ENCODE measurements at places on chromosomes 12 and 14.

DNA sequence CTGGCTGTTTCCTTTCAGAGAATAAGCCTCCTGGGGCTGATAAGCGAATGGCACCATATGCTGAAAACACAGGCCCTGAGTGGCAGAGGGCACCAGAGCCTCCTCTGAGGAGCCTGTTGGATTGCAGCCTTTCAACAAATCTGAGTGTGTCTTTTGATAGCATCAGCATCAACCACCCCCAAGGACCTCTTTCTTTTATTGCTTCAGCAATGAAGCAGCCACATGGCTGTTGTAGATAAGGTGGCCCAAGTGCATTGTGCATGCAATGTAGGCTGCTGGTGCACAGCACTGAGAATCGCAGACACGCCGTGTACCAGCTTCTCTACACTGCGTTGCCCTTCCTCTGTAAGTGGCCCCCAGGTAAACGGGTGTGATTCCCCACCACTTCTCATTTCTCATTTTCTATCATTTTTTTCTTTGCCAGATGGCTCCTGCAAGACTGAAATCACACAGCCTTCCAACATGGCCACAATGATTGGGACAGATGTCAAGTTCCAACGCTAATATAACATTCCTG lies 191.7 kb downstream of the DAD1 start:
- peak; percentile 25 for DNase-seq

DNA sequence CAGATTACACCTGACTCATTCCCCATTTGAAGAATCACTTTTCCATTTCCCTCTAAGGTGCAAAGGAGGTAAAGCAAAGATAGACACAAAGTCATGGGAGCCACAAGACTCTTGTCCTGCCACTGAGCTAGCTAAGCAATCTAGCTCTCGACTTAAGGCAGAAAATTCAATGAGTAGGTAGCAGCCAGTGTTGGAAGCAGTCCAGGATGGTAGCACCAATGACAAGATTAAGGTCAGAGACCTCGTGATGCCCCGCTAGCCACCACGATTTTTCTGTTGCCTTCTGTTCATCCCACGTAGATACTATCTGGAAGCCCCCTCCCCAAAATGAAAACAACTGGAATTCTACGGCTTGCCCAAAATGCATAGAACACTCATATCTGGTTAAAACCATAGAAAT lies 1.4 kb downstream of the VAMP1 start:
- DNase-seq = no peak

DNA sequence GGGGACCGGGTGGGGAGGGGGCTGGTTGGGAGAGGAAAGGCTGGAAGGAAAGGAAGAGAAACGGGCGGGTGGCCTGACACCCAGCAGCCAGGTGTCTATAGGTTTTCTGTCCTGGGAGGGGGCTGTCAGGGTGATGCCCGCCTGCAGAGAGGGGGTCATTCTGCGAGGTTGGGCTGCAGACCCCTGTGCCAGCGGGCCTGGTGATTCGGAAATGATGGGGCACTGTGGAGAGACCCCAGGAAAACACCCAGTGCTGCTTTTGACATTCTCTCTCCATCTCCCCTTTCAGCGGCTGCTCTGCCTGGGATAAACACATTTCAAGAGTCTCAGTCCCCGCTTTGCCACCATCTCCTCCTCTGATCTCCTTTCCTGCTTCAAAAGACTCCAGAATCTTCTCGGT lies 168.5 kb upstream of the RTL1 start:
- no peak for DNase-seq

DNA sequence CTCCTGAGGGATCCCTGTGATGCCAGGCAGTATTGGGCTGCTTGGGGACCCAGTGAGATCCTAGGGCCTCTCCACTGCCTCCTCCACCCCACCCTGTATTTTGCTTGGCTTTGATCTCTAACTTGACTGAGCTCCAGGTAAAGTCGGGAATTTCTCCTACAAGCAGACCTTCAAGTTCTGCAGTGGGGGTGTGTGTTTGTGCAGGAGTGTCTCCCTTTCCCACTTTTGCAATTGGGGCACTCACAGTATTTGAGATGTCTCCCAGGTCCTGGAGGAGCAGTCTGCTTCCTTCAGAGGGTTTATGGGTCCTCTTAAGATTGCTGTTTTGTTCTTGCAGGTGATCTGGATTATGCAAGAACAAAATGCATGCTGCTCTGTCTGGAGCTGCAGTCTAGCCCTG lies 68.9 kb downstream of the ALG10B start:
- DNase-seq = no peak

GRCh38 chr14:72084935-72085334 lies 152.7 kb downstream of the RGS6 start:
- no peak for DNase-seq

GRCh38 chr12:42663621-42664020 lies 74.1 kb upstream of the PRICKLE1 start:
- no peak for DNase-seq

- DNase-seq = no peak
Observed at GRCh38 chr12:9096563-9097176, 19.0 kb downstream of the A2M start.

DNA sequence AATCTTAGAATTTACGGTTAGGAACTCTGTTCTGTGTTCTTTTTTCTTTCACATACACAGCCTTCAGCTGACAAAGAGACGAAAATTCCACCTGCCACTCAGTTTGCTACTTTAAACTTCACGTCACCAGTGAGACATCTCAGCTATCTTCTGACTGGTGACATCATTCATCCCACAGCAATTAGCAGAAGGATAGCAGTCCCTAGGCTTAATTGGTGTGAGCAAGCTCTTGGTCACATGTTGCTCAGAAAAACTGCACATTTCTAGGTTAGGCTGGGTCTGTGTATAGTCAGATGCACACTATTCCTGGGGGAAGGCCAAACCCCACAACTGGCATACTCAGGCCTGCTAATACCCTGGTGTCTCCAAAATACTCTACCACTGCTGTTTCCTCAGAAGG lies 23.9 kb downstream of the SLC7A7 start:
- DNase-seq = no peak

All from NCI-H69 (cell line).